ENCODE measurements at places on chromosomes 1 and 21.

DNA sequence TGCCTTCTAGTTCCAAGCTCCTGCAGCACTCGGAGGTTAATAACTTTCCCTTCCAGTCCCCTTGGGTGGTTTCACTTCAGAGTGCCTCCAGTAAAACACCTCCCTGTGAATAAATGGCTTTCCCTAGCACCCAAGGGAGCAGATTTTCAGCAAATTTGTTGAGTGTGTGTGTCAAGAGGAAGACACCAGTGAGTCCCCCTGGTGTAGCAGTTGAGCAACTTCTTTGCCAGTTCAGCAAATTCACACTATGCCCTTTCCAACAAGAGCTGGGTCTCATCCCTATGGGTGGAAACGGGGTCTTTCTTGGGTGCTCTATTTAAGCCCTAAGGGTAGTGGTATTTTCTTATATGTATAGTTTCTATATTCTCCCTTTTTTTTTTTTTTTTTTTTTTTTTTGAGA is 806 bp upstream of the AADACL4 start:
- no peak overlapping the region for H3K4me3 ChIP-seq
- H3K27me3 ChIP-seq, result no peaks in the 10 kb centered on the region
- DNase-seq, result no peak
- H3K36me3 ChIP-seq, result no peaks in the 10 kb centered on the region
- no peak overlapping the region for H3K27ac ChIP-seq

DNA sequence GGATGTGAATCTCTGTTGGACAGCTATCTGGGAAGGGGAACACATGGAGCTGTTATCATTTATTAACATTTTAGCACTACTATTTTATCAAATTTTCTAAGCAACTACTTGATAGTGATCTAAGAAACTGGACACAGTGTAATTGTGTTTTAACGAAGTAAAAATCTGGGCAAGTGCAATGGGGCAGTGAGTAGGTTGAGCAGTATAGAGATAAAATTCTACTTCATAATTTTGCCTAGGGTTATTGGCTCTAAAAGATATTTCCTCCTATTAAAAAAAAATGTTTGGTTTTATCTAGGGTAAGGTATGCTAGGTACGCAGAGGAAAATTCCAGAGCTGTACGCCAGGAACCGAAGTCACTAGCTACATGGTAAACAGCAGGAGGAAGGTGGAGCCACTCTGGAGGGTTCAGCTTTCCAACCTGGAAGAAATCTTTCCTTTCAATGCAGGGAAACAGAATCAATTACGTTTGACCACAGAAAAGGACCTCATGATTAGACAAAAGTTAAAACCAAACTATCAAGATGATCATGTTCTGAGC is 43.3 kb downstream of the BCAR3 start:
- no peak for DNase-seq
- H3K4me1 ChIP-seq, result peaks cover 14% of the 10 kb centered on the region
- H3K36me3 ChIP-seq, result no peaks in the 10 kb centered on the region
- H3K27ac ChIP-seq, result no peak overlapping the region
- H3K27me3 ChIP-seq, result no peaks in the 10 kb centered on the region

DNA sequence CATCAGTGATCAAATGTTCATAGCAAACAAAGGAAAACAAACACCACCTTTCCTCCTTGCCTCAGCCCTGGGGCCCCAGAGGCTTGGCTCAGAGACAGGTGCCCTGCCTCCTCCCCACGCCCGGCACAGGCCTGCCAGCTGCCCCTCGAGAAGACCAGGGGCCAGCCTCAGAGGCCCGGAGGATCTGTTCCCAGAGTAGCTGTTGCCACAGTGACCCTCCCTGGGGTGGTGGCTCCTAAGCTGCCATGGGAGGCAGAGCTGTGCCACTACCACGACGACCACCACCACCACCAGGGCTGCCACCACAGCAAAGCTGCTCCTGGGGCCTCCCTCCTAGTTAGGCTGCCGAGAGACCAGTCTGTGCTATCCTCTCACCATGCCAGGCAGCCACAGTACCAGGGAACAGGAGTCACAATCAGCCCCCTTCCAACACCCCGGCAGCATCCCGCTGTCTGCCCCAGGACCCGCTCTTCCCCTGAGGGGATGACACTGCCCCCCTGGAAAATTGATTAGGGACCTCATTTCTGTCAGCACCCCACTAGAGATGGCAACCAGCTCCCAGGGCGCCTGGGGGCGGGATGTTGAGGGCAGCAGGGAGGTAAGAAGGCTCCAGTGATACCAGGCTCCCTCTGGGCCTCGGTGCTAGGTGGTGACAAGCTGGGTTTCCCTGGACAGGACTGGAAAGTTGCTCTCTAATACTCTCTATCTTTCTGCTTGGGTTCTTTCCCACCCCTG is 30.5 kb downstream of the KCNC4 start:
- H3K4me1 ChIP-seq, result peaks cover 19% of the 10 kb centered on the region
- no peaks in the 10 kb centered on the region for H3K36me3 ChIP-seq
- DNase-seq, result no peak
- no peaks in the 10 kb centered on the region for H3K27me3 ChIP-seq
- H3K4me3 ChIP-seq, result no peak overlapping the region

GRCh38 chr1:117589544-117589943 is 16.3 kb upstream of the TENT5C start:
- no peak for DNase-seq
- H3K27ac ChIP-seq, result no peak overlapping the region
- H3K36me3 ChIP-seq, result no peaks in the 10 kb centered on the region
- H3K4me3 ChIP-seq, result no peak overlapping the region

DNA sequence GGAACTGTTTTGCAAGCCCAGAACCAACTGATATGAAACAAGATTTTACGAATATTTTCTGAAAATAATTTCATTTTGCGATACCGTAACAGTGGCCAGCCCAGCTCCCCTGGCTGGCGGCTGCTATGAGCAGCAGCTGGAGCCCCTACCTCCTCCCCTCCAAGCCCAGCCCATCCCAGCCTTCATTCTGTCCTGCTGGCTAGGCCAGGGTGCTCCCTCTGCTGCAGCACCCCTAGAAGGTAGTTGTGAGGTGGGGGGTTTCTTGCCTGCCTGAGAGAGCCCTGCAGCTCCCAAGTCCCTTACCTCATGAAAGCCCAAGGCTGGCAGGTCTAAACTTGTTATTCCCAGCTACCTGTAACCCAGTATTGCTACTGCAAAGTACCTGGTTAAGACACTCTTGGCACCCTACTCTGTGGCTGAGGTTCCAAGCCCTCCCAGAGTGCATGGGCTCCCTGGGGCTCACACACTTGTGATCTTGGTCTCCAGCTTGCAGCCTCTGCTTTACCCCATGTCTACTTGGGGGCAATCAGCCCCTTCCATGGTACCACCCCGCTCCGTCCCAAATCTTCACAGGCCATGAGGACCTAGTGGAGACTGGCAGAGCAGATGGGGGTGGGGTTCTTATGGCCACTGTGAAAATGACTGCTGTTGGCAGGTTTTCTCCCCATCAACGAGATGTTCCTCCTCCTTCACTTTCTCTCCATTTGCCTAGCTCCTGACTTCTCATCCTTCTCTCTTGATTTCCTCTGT is 239.8 kb downstream of the TRABD2B start:
- H3K27ac ChIP-seq, result peak overlapping the region; percentile 33
- H3K4me3 ChIP-seq, result no peak overlapping the region
- H3K36me3 ChIP-seq, result no peaks in the 10 kb centered on the region
- DNase-seq, result no peak
- H3K4me1 ChIP-seq, result peaks cover 46% of the 10 kb centered on the region

- no peak for DNase-seq
- H3K27ac ChIP-seq, result no peak overlapping the region
- peaks cover 8% of the 10 kb centered on the region for H3K36me3 ChIP-seq
- no peaks in the 10 kb centered on the region for H3K4me1 ChIP-seq
These were observed 53.5 kb downstream of the SLC37A1 start for GRCh38 chr21:42567214-42567555.

- no peak overlapping the region for H3K4me3 ChIP-seq
- H3K27me3 ChIP-seq, result no peaks in the 10 kb centered on the region
- no peaks in the 10 kb centered on the region for H3K36me3 ChIP-seq
- DNase-seq, result no peak
- no peak overlapping the region for H3K27ac ChIP-seq
These were observed 24.2 kb downstream of the OLFML3 start for GRCh38 chr1:114003431-114003830.

GRCh38 chr21:45029948-45030681 is 44.3 kb upstream of the ADARB1 start:
- no peaks in the 10 kb centered on the region for H3K36me3 ChIP-seq
- H3K27ac ChIP-seq, result peak overlapping the region; percentile 82
- no peaks in the 10 kb centered on the region for H3K27me3 ChIP-seq
- DNase-seq, result no peak
- H3K4me1 ChIP-seq, result peaks cover 52% of the 10 kb centered on the region

DNA sequence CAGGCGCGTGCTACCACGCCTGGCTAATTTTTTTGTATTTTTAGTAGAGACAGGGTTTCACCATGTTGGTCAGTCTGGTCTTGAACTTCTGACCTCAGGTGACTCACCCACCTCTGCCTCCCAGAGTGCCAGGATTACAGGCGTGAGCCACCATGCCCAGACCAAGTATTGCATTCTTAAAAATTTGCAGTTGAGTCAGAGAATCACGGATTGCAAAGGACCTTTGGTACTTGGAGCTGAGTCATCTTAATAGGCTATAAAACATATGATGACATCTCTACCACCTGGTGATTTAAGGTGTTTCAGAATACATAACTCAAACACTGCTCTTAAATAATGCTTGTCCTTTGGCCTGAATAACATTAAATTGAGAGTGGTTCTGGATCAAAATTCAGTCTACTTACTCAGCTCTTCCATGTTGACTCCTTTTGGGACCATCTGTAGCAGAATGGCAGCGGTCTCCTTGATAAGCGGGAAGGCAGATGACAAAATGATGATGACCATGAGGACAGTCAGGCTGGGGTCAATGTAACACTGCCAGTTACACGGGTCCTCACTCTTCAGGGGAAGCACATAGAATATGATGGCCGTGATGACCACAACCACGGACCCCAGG is 10.4 kb downstream of the SLC30A10 start:
- H3K36me3 ChIP-seq, result no peaks in the 10 kb centered on the region
- H3K27ac ChIP-seq, result no peak overlapping the region
- H3K4me1 ChIP-seq, result no peaks in the 10 kb centered on the region
- H3K4me3 ChIP-seq, result no peak overlapping the region
- no peaks in the 10 kb centered on the region for H3K27me3 ChIP-seq

DNA sequence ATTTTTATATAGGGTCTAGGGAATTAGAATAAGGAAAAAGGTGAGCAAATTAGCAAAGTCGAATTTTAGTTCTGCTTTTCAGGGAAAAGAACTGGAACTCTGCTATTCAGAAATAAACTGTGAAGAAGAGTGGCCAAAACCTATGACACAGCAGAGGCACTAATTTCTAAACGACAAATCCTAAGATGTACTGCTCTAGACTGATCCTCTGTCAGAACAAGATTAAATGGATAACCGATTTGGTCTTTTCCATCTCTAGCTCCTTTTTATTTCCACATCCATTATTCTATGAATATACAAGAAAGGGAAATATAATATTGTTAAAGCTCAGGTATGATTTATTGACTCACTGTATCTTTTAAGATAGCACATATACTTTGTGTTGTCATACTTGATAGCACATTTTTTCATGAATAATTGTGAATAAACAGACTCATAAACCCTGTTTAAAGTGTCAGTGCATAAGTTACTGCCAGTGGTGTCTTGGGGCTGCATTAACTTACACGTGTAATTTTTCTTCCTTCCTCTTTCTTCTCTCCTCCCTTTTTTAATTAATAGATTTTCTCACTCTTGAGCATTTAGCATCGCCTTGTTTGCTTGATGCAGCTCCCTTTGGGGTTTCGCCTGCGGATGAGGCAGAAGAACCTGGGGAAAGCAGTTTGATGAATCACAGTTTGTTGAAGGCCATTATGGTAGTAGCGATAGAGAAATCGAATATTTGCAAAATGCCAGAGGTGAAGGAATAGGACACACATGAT is 496.6 kb downstream of the ADGRL2 start:
- no peaks in the 10 kb centered on the region for H3K27me3 ChIP-seq
- H3K27ac ChIP-seq, result no peak overlapping the region
- no peak overlapping the region for H3K4me3 ChIP-seq
- no peak for DNase-seq
- no peaks in the 10 kb centered on the region for H3K36me3 ChIP-seq

DNA sequence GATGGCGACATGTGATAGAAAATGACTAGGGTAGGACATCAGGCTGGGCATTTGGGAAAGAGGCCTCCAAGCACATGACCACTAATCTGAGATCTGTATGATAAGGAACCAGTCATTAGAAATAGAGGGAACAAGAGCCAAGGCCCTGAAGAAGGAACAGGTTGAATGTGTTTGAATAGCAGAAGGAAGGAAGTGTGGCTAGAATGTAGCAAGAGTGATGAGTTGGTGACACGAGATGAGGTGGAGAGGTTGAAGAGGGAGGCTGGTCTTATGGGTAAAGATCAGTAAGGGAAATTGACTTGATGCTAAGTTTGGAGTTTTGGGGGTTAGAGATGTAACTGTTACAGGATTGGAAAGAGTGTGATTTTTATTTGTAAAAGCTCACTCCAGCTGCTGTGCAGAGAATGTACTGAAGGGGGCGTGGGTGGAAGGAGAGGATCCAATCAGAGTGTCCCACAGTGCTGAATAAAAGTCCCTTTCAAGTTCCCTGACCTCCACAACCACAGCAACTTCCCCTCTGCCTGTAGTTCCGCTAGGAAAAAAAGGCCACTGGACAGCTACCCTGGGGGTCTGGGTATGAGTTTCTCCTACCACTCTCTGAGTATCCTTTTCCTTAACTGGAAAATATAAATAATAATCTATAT is 295.0 kb downstream of the OMA1 start:
- no peak overlapping the region for H3K27ac ChIP-seq
- H3K27me3 ChIP-seq, result no peaks in the 10 kb centered on the region
- H3K36me3 ChIP-seq, result no peaks in the 10 kb centered on the region
- no peak overlapping the region for H3K4me3 ChIP-seq
- peaks cover 19% of the 10 kb centered on the region for H3K4me1 ChIP-seq

GRCh38 chr1:180530501-180530900 is 28.1 kb upstream of the ACBD6 start:
- no peak overlapping the region for H3K4me3 ChIP-seq
- peaks cover 52% of the 10 kb centered on the region for H3K4me1 ChIP-seq
- H3K36me3 ChIP-seq, result no peaks in the 10 kb centered on the region
- no peaks in the 10 kb centered on the region for H3K27me3 ChIP-seq
- H3K27ac ChIP-seq, result peak overlapping the region; percentile 27

DNA sequence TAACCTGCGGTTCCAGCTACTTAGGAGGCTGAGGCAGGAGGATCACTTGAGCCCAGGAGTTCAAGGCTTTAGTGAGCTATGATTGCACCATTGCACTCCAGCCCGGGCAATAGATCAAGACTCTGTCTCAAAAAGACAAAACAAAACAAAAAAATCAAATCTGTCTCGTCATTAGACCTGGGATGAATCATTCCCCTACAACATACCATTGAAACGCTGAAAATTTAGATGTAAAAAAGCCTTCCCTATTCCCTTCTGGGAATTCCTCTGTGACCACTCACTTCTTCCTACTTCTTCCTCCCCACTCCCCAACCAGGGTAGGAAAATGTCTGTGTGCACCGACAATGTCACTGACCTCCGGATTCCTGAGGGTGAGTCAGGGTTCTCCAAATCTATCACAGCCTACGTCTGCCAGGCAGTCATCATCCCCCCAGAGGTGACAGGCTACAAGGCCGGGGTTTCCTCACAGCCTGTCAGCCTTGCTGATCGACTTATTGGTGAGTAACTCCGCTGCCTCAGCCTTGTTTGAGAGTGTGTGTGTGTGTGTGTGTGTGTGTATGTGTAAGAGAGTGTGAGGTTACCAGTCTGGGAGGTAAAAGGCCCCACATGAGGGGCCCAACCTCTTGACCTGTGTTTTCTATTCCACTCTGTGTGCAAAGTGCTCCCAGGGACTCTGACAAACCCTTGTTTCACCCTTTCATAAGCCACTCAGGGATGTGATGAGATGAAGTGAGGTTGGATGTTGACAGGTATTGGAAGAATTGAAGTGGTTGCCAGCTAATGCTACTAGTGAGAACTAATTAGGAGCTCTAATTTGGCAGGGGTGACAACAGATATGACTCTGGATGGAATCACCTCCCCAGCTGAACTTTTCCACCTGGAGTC is 16.3 kb upstream of the SARS1 start:
- peaks cover 18% of the 10 kb centered on the region for H3K4me1 ChIP-seq
- H3K27me3 ChIP-seq, result no peaks in the 10 kb centered on the region
- peak; percentile 12 for DNase-seq
- no peak overlapping the region for H3K4me3 ChIP-seq
- peak overlapping the region; percentile 50 for H3K27ac ChIP-seq
